ENCODE measurements at places on chromosomes 11 and 22.

DNA sequence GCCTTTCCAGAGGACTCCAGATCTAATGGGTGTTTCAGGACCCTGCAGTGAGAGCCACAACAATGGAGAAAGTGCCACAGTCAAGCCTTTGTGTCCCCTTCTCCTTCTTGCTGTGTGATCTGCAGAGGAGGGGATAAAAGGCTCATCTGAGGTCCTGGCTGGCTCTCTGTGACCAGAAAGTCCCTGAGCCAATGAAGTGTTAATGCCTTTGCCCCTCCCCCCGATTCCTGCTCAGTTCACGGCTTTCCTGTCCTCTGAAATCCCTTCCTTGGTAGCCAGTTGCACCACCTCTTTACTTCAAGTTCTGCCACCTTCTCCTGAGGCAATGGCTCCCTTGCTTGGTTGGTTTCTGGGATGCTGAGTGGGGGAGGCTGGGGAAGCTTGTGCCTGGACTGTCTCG is 47.6 kb downstream of the FLI1 start:
- DNase-seq, result no peak

- no peak for DNase-seq
Measured at GRCh38 chr11:47641600-47642098, 710 bp downstream of the MTCH2 start.

DNA sequence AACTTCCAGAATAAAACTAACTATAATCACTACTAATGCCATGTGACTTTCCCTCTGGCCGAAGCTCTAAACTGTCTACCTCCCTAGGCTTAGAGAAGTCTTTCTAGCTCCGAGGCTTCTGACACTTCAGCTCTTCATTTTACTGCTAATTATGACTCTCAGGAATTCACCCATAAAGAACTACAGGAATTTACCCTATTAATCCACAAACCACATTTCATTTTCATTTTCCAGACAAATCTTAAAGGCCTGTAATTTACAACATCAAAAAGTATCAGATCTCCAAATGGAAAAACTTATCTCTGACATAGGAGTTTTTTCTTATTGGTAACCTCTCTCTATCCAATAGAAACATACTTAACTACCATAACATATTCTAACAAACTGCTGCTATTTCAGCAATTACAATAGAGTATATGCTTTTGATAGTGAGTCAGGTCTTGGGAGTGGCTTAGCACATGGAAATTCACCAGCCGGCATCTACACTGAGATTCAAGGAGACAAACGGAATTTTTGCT is 33.4 kb downstream of the MRTFA start:
- no peak for DNase-seq

- no peak for DNase-seq
Measured at GRCh38 chr11:32382339-32383049, 52.8 kb downstream of the WT1 start.

GRCh38 chr11:833114-833791 is 501 bp downstream of the CD151 start:
- no peak for DNase-seq

DNA sequence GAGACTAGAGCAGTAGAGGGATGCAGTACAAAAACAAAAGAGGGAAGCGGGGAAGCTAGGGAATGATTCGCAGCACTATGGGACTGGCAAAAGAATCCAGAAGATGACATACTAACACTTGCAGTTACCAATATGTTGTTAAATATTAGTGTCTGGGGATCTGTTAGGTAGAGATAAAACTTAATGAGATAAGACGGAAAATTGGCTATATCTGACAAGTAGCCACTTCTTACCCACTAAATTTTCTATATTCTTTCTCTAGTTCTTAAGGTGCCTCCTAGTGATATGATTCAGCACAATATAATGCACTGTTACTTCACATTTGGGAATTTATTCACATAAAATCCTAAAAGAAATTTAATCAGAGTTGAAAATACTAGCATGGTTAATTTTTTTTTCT is 30.8 kb downstream of the CCDC90B start:
- DNase-seq, result no peak

GRCh38 chr11:93933230-93933629 is 82.8 kb upstream of the VSTM5 start:
- DNase-seq, result no peak

DNA sequence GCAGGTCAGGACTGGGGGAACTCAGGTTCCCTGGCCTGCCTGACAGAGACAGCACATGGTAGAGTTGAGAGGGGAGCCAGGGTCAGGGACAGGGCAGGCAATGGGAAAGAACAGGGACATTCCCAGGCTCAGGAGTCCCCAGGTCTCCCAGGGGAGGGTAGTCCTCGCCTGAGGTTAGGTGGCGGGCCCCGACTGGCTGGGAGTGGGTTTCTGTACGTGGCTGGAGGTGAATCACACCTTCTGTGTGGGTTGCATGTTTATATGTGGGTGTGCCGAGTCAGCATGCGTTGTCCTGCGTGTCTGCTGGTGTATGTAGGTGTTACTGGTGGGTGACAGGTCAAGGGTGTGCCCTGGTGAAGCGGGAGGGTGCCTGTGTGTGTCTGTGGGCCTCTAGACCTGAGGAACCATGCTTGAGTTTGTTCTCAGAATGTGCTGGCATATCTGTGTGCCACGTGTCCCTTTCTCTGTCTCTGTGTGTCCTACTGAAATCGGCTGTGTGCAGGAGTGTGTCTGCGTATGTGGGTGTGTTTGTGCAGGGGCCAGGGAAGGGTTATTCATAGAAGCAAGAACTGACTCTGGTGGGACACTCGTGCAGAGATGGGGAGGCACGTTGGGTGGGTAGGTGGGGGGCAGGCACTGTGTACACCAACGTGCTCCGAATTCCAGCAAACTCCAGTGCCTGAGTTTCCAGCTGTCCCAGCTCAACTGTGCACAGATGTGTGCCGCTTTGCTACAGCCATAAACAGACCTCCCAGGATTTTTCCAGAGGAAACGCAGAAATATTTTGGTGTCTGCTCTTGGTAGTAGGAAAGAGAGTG is 23.8 kb upstream of the OAF start:
- no peak for DNase-seq

- DNase-seq, result no peak
Measured at GRCh38 chr22:44378380-44378779, 65.6 kb upstream of the SHISAL1 start.

DNA sequence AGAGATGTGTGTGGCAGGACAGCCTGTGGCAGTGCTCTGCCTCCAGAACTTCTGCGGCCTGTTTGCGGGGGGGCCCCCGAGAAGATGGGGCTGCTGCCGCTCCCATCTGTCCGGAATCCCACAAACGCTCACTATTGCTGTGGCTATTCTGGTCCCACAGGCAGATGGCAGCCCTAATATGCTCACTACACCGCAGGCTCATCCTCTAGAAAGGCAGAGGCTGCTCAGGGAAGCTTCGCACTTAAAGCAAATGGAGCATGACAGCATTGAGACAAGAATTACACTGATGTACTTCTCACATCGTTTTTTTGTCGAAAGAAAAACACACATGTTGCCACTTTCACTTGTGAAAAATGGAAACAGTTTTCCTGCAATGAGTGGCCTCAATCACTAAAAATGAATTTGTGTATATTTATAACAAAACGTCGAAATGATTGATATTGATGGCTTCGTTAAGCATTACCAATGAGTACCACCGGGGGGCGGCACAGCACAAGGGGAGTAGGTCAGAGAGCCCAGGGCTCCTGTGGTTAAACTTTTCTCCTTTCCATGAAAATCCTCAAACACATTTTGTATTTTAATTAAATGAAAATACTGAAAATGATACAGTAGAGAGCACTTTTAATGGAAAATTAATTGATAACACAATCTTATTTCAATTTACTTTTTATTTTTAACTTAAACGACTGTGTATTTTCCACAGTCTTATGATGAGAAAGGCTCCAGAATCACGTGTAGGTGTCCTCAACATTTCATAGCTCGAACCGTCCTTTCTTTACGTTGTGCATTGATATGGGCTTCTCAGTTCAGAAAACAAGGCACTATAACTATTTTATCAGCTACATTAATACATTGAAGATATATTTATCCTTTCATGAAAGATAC is 69.1 kb downstream of the CTTN start:
- no peak for DNase-seq

- no peak for DNase-seq
Measured at GRCh38 chr11:115751243-115752015, 247.2 kb upstream of the CADM1 start.

DNA sequence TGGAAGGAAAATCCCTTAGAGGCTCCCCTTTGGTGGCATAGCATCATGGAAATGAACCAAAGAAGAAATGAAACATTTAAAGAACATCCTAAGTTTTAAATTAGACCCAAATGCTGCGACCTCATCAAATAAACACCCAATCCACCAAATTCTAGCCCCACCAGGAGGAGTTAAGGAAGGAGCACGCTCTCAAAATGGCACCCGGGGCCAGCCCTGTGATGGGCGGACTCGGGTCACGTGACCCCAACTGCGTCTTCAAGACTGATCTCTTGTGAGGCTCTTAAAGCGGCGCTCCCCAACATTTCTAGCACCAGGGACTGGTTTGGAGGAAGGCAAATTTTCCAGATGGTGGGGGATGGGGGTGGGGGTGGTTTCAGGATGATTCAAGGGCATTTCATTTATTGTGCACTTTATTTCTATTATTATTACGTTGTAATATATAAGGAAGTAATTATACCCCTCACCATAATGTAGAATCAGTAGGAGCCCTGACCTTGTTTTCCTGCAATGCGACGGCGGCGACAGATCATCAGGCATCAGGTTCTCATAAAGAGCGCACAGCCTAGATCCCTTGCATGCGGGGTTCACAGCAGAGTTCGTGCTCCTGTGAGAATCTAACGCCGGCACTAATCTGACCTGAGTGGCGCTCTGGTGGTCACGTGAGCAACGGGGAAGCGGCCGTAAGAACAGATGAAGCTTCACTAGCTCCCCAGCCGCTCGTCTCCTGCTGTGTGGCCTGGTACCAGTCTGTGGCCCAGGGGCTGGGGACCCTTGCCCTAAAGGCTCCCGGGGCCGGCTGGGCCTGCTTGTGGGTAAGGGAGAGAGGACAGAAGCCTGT is 90.6 kb upstream of the SLC22A12 start:
- DNase-seq, result no peak

- no peak for DNase-seq
Measured at GRCh38 chr11:4606231-4607015, 1.6 kb downstream of the TRIM68 start.

All from naive thymus-derived CD8-positive, alpha-beta T cell (primary cell).